ENCODE measurements at places on chromosomes 7 and 10.

DNA sequence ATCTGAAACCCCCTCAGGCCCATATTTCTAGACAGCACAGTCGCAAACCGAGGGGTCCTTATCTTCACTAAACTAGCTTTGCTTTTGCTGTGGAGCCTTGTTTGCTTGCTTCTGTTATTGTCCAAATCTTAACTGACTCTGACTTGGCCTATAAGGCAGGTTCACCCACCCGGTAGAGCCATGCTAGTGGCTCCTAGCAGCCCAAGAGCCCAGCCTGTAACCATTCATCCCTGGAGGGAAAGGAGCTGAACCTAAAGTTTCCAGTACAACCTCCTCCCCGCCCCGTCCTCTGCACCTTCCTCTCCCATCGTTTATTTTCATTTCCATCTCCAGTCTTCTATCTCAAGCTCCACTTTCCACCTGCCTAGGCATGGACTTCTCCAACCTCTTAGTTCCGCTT is 345.7 kb downstream of the PTPRN2 start:
- no peak for DNase-seq

DNA sequence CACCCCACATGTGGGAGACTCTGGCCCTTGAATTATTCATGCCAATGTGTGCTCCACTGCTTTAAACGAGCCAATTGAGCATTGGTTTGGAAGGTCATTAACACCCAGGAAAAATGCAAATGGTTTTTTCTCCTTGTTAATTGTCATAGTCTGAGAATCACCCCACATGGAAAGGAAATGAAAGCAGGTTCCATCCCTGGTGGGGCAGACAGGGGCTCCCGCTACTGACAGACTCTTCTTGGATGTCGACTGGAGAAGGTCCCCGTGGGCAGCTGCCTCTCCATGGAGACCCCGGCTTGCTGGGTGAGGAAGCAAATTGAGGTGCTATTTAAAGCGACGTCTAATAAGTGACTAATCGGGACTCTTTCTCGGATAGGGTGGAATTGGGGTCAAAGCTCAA is 32.0 kb upstream of the EN2 start:
- no peak for DNase-seq

DNA sequence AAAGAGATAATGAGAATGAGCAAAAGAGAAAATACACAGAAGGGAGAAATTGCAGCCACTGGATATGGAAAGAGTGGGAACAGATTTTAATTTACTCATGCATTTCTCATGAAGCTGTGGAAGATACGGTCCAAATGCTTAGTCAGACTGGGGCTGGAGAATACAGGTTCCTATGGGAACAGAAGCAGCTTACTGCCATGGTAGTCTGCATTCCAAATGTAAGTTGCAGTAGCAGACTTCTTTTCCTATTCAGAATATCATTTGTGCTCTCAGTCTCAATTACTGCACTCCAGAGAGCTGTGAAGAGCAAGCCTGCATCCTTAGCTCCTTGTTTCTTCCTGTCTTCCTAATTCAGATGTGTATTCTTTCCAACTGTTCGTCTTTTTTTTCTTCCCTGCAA is 190.8 kb upstream of the TMEM196 start:
- DNase-seq, result no peak

GRCh38 chr7:34315032-34315431 is 343.0 kb upstream of the NPSR1 start:
- no peak for DNase-seq

DNA sequence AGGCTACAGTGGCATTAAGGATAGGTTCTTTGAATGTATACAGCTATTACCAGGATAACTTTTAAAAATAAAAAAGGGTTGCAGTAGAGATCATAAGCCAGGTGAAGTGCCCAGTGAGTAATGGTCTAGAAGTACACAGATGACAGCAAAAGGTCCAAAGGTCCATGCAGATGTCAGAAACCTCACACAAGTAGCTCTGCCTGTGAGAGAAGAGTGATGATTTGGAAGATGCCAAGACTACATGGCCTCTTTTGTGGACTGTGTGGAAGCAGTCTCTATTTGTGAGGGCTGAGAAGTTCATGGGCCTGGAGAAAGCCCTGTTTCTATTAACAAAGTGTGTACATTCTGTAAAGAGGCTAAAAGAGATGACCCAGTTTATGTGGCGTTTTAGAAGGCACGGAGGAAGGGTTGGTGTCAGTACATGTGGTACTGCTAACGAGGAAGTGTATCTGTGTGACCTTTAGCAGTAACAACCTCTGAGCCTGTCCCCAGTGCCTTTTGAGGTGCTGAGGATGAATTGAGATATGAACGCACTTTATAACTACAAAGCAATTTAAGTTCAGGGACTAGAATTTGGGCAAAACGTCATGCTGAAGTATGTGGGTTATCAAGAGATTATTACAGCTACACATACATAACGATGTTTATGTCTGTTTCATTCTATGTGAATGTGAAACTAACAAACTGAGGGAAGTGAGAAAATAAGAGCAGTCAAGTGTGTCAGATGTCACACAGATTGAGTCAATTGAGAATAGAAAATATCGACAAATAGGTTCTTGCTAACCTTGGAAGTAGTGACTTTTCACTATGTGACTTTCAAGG is 7.6 kb downstream of the CYCS start:
- no peak for DNase-seq

GRCh38 chr10:60535427-60535826 is 145.8 kb upstream of the ANK3 start:
- DNase-seq, result no peak

- DNase-seq, result no peak
Measured at GRCh38 chr10:120962756-120963593, 111.8 kb downstream of the WDR11 start.

- no peak for DNase-seq
Measured at GRCh38 chr7:131878777-131879176, 322.3 kb upstream of the PODXL start.

DNA sequence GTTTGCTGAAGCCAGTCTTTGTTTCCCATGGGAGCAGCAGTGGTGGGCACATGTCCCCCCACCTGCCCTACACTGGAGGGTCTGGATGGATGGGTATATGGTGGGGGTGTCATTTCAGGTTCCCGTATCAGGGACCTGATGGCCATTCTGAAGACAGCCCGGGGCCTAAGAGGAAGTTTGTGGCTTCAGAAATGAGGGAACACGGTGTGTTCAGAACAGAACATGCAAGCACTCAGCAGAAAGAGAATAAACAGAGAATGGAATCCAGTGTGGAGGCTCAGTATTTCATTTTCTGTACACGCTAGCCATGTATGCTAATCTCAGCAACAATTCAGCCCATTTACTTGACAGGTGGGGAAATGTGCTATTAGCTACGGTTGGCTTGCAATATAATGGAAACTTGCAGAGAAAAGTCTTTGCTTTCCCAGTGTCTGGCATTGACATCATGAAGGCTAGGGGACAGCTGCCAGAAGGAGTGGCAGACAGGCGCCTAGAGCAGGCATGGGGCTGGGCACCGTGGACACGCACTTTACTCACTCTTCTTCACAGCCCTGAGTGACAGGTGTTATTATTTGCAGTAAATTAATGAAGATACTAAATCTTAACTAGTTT is 98.6 kb downstream of the ELMO1 start:
- no peak for DNase-seq

DNA sequence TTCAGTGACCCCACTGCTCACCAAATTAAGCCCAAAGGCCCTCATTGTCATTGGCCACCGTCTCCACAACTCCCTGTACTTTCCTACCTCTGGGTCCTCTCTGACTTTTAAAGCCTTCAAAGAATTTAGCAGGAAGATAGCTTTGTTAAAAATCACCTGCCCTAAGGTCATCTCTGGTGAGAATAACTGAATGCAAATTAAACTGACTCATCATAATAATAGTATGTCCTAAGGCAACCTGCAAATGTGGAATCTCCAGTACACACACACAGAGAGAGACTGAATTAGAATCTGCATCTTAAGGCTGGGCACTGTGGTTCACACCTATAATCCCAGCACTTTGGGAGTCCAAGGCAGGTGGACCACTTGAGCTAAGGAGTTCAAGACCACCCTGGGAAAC is 24.1 kb downstream of the OAT start:
- DNase-seq, result no peak

DNA sequence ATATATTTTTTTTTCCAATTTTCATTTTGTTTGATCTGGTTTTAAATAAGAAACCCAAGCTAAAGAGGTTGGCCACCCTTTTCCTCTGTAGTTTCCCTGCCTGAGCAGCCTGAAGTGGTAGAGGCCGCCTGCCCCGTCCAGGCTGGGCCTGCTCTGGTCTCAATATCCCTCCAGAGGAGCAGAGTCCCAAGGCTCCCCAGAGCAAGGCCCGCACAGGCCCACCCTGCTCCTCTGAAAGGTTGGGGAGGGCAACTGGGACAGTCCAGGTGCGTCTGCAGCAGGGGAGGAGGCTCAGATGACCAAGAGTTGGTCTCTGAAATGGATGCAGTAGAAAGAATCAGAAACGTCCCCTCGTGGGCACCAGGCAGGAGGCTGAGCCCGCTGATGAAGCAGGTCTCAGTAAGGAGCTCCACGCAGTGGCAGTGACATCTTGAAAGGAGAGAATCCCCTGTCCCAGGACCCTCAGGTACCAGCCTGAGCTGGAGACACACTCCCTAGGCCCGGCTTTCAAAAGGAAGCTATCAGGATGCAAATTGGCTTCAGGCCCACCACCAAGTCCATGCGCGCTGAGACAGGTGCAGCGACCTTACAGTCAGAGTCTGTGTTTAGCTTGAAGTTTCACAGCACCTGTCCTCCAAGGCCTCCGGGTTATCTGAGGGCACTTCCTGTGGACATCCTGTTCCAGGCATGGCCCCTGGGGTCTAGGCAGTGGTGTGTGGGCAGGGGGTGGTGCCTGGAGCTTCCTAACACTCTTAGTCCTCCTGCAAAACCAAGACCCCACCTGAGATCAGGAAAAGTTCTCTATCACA is 37.7 kb downstream of the EN2 start:
- no peak for DNase-seq

- DNase-seq, result no peak
Measured at GRCh38 chr7:148935451-148935850, 51.4 kb upstream of the EZH2 start.

DNA sequence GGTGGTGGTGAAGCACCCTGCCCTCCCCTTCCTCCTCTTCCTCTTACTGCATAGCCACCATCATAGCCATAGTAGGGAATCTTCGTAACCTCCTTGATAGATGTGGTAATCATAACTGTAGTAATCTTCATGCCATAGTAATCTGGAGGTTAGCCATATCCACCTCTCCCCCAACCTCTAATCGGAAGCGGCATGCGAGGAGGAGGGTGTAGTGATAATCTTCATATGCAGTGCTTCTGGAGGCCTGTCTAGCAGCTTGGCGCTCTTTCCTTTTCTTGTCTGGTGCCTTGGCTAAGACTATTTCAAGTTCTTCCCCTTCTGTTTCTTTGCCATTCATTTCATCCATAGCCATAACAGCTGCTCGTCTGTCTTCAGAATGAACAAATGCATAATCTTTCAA is 90.9 kb downstream of the MLLT10 start:
- DNase-seq, result no peak

DNA sequence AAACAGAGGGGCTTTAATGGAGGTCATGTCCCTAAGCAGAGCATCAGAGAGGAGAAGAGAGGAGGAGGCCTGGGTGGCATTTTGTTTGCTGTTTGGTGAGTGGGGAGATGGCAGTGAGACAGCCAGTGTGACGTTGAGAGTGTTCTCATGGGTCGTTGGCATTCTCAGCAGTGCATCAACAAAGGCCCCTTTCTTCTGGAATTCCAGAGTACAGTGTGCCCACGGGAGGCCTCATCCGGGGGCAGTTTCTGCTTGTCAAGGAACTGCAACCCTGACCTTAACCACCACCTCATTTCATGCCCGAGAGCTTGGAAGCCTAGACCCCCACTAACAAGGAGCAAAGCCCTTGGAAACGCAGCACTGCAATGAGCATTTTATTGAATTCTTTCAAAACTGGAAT is 92.9 kb downstream of the CELF2 start:
- DNase-seq, result no peak

DNA sequence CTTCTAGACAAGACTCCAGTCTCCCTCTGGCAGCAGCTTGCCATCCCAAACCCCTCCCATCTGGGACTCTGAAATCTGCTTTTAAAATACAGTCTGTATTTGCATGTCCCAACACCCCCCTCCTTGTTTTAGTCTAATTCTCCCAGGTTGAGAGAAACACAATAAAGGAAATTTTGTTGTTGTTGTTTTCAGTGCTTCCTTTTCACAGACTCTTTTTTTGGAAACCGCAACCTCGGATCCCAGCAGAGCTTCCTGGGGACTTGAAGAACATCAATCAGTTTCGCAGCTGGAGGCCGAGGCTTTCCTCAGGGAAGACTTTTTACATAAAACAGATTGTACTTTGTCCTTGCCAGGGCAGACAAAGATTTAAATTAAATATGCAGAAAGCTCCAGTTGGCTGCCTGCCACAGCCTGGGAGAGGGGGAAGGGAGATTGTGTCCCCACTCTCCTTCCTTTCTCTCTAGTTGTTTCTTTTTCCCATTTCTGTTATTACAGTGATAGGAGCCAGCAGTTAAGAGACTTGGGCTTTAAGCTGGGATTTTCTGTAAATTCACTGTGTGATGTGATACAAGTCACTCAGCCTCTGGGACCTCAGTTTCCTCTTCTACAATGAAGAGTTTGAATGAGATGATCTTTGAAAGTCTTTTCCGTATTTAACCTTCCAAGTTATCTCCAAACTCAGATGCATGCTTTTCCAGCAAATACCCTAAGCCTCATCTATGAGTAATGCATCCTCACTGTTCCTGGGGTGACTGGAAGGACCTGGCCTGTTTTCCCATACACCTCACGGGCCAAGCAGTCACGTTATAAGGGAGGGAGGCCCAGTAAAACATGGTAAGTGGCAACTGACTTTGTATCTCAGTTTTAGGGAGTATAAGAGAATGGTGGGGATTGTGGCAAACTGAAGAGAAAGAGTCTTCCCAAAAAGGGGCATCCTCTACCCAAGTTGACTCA is 192.3 kb downstream of the REEP3 start:
- DNase-seq, result no peak

DNA sequence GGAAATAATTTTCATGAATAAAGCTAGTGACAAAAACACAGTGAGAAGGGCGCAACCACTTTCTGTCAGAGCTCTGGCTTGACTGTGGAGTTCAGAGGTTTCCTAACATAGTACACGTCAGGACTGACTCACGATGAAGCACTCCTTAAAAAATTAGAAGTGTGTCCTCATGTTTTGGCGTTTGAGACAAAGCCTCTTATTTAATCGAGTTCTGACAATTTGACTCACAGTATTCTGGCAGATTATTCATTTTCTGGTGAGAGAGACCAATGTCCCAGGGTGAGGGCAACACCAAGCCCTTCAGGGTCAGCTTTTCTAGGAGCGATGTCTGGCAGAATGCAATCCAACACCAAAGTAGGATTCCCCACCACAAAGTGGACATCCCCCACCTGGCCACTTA is 108.7 kb downstream of the DIP2C start:
- DNase-seq, result no peak

GRCh38 chr10:124701881-124702656 is 42.1 kb downstream of the FAM53B start:
- no peak for DNase-seq

Measured in T-helper 9 cell (primary cell).